ENCODE measurements at places on chromosomes 1 and 21. TPM values are rescaled to one million over a fixed set of nuclear protein-coding genes. Genes with fewer than 3 reads are reported as not detected.

Gene SPRR3
- total RNA-seq, result not detected

Gene SH2D1B
- total RNA-seq, result 0.10 TPM

Gene BARHL2
- not detected for total RNA-seq

Gene LORICRIN
- total RNA-seq, result not detected

Gene MROH7
- total RNA-seq, result not detected

Gene LCE2B
- not detected for total RNA-seq
